Cortex of kidney (tissue), 1 donor: ENCODE measurements at places on chromosomes 3 and 15.

GRCh38 chr15:47932261-47932660, 188.5 kb upstream of the SLC24A5 start:
- DNase-seq = no peak

GRCh38 chr3:196662711-196663571, 23.4 kb downstream of the NRROS start:
- DNase-seq = no peak

GRCh38 chr3:135532021-135532420, 433.5 kb upstream of the PPP2R3A start:
- no peak for DNase-seq

- no peak for DNase-seq
Measured at GRCh38 chr15:36911322-36911944, 188.9 kb downstream of the MEIS2 start.

DNA sequence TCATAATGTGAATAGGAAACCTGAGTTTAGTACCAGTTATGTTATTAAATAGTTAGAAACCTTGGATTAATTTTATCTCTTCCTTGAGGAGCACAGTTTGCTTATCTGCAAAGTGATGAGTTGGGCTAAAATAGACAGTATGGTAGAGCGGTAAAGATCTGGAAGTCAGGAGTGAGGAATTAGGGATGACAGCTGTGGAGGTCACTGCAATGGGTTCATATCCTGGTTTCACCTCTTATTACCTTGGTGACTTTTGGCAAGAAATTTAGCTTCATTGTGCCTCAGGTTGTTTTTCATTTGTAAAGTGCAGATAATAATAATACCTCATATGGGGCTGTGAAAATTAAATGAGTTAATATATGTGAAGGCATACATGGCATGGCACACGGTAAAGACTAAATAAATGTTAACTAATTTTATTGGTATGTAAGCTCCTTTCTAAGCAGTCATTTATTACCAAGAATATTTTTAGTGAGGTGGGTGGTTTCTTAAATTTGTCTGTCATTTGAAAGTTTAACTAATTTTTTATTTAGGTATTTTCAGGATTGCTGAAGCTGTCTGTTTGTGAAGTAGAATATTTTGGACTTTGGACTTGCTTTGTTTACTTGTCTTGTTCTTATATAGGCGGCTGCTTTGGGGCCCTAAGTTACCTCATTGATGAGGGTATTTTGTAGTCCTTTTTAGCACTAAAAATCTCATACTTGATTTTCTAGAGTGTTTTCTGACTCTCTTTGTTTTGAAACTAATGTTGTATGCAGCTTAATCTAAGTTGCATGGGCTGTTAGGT, 41.8 kb downstream of the SLMAP start:
- DNase-seq = no peak

DNA sequence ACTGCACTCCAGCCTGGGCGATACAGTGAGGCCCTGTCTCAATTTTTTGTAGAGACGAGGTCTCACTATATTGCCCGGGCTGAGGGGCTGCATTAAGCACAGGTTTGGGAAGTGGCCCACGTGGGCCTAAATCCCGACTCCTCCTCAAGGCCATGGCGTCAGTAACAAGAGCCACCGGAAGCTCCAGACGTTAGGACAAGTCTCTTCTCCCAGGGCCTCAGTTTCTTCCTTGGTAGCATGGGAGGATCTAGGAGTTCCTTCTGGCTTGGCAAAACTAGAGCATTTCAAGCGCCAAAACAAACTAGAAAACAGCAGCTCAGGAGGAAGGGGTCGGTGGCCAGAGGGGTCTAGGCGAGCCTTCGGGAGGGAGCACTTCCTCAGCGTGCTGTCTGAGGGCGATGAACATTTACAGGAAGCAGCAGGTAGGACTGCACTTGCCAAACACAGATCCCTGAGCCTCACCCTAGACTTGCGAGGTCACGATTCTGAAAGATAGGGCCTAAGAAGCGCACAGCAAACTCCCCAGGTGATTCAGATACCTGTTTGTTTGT, 536 bp downstream of the SNAPC5 start:
- no peak for DNase-seq

DNA sequence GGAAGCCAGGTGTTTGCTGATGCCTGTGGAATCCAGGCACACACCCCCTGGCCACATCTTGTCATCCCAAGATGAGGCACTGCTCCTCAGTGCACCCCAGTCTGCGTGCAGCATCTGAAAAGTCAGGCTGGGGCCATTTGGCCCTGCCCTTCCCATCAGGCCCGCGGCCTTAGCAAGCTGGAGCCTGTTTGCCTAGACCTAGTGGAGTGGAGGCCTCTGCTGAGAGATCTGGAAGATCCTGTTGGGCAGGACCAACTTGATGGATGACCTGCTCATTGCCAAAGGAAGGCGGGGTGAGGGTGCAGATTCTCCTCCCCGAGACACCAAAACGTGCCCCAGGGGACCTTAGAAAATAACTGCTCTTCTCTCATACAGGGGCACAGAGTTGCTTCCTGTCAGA, 220.2 kb downstream of the SHQ1 start:
- DNase-seq = no peak

- no peak for DNase-seq
Measured at GRCh38 chr15:66815318-66815717, 113.3 kb downstream of the SMAD6 start.

DNA sequence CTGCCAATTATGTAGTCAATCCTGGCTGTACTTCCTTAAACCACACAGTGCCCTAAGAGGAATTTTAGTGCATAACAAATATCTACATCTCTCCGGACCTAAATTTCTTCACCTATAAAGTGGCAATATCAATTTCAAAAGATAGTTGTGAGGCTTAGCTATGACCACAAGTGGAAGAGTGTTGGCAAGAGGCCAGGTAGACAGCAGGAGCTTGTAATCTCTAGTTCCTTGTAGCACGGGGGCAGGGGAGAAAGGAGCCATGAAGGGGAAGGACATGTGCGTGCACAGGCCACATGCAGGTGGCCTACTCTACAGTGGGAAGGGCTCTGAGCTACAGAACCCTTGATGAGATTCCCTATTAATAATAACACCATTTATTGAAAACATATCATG, 269.7 kb downstream of the ABHD5 start:
- DNase-seq = no peak

- no peak for DNase-seq
Measured at GRCh38 chr15:70526221-70526973, 237.0 kb downstream of the UACA start.

GRCh38 chr3:151777880-151778279, 36.0 kb upstream of the AADAC start:
- DNase-seq = no peak

DNA sequence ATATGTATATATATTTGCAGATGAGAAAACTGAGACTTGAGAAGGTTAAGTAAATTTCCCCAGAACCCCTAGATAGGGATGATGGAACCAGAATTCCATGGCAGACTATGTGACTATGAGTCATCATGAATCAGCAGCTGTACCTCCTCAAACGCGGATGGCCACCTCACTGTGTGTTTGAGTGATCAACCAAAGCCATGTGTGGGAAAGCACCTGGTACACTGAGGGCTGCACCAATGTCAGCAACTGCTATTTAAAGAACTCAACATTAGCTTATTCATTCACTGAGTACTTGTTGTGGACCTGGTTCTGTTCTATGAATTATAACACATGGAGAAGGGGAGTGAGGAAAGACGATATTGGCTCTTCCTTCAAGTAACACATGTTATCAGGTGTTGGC, 377.0 kb downstream of the GAP43 start:
- DNase-seq = no peak

DNA sequence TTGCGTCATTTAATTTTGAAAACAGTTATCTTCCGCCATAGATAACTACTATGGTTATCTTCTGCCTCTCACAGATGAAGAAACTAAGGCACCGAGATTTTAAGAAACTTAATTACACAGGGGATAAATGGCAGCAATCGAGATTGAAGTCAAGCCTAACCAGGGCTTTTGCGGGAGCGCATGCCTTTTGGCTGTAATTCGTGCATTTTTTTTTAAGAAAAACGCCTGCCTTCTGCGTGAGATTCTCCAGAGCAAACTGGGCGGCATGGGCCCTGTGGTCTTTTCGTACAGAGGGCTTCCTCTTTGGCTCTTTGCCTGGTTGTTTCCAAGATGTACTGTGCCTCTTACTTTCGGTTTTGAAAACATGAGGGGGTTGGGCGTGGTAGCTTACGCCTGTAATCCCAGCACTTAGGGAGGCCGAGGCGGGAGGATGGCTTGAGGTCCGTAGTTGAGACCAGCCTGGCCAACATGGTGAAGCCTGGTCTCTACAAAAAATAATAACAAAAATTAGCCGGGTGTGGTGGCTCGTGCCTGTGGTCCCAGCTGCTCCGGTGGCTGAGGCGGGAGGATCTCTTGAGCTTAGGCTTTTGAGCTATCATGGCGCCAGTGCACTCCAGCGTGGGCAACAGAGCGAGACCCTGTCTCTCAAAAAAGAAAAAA, 1.2 kb downstream of the B2M start:
- DNase-seq = no peak

- DNase-seq = no peak
Measured at GRCh38 chr15:89680282-89680873, 1.2 kb upstream of the PLIN1 start.

GRCh38 chr3:128560768-128561167, 67.8 kb upstream of the GATA2 start:
- no peak for DNase-seq

GRCh38 chr3:186012137-186012536, 74.3 kb upstream of the TRA2B start:
- DNase-seq = no peak

DNA sequence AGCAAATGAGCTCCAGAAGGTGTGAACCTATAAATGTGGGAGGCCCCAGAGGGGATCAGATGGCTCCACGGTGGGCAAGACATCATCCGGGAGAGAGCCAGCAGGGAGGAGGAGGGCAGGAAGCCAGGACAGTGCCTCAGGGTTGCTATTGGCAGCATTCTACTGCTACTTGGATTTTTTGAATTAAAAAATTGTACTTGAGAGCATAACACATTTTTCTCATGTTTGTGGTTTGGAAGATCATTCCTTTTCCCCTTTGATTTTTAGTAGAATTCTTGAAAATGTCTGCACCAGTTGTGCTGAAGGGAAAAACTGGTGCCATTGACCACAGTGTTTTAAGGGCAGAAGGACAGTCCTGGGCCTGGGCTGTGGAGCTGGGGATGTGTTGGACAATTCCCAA, 59.2 kb downstream of the LYZL4 start:
- DNase-seq = no peak

DNA sequence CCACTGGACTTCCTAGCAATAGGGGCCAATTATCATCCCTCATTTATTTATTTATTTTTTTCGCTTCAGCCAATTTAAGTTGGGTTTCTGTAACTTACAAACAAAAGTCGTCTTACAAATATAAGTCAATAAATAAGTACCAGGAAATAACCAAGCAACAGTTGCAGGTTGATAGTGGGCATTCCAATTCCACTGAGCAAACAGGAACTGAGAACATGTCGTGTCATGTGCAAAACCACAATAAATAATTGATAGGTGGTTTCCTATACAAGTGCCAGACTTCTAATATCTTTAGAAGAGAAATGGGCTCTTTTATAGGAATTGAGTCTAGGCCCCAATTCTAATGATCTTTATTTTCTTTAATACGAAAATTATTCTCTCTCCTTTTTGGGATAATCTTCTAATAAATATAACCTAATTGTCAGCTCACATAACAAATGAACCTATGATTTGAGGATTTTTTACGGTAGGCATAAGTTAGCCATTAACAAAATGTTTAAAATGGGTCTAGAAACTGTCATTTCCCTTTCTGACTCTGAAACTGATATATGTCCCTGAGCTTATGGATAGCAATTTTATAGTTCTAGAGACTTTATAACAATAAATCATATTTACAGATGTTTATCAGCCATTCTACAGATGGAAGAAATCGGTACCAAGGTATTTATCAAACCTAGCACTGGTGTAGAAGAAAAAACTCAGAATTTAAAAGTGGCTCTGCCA, 571.8 kb downstream of the FOXP1 start:
- no peak for DNase-seq

GRCh38 chr15:88299497-88299896, 43.0 kb upstream of the NTRK3 start:
- DNase-seq = no peak

DNA sequence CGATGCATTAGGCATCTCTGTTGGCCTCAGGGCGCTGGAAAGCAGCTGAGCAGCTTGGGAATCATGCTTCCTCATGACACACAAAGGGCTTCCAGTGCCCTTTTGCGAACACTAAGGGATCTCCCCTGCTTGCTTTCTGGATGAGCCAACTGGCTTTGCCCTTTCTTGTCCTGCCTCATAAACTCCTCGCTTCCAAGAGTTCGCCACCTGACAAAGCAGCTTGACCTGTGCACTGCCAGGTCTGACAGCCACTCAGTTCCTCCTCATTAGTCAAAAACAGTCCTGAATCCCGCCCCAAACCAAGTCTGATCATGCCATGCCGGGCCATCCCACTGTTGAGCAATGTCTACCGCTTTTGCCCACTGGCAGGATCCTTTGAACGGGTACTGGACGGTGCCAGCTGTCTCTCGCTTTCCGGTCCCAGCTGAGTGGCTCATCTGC, 265.4 kb upstream of the LYSMD4 start:
- DNase-seq = no peak

DNA sequence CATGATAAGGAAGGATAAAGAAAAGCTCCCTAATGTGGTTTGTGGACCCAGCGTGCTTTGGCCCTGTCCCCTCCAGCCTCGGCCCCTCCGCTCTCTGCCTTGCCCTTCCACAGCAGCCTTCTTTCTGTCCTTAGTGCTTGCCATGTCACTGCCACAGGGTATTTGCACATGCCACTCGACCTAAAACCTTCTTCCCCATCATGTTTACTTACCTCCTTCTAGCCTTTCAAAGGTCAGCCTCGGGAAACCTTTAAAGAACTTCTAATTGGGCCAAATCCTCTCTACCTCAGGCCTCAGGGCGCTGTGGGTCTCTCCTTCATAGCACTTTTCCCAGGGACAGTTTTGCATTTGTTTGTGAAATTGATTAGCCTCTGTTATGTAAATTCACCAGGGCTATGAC, 73.0 kb downstream of the SCN11A start:
- no peak for DNase-seq

DNA sequence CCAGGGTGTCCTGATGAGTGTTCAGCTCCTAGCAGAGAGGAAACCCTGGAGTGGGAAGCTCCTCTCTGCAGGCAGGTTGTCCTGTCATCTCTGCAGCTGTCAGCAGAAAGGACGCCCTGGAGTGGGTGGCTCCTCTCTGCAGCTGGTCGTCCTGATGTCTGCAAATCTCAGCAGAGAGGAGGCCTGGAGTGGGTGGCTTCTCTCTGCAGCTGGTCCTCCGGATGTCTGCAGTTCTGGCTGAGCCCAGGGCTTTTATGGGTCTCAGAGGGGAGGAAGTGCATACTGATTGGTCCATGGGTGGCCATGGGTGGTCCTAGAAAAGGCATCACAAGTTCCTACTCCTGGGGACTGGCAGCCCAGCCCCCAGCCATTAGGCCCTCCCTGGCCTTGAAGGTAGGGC, 102.6 kb upstream of the BNIP2 start:
- no peak for DNase-seq

GRCh38 chr3:143559296-143559695, 289.0 kb downstream of the SLC9A9 start:
- no peak for DNase-seq
